Anterior cingulate cortex (tissue), 58 donors: ENCODE measurements at places on chromosomes 12 and 14.

DNA sequence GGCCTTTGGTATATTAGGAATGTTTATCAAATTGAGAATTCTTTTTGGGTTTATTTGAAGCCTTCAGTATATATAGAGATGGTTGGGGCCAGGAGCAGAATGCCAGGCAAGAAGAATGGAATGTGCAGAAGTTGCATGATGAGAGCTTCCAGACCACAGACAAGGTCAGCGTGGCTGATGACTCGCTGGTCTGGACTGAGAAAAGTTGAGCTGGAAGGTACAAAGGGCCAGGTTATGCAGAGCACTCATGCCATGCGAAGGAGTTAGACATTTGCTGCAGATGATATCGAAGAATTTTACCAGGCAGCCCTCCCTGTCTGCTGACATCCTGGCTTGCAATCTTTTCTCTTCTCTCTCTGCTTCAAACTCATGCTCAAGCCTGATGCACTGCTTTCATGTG is 196.2 kb upstream of the ARHGAP5 start:
- DNase-seq, result no peak

DNA sequence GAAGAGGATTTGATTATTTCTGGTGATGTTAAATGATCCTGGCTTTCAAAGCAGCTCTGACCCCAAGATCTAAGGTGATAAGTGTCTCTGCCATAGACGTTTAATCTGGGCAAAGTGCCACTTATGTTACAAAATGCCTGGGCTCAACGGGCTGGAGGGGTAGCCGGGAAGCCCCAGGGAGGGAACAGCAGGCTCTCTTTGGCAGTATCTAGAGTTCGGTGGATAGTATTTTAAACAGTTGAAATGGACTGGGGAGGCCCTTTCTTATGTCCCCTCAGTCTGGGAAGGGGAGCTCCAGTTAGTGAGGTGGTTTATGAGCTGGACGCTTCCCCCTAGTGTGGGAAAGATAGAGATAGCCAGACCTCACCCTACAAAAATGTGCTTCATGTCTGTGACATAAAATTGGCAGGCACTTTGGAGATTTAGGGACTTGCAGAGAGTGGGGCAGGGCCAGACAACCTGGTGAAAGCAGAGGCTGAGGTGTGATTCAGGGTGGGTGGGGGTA is 5.5 kb upstream of the HOXC11 start:
- DNase-seq, result no peak

DNA sequence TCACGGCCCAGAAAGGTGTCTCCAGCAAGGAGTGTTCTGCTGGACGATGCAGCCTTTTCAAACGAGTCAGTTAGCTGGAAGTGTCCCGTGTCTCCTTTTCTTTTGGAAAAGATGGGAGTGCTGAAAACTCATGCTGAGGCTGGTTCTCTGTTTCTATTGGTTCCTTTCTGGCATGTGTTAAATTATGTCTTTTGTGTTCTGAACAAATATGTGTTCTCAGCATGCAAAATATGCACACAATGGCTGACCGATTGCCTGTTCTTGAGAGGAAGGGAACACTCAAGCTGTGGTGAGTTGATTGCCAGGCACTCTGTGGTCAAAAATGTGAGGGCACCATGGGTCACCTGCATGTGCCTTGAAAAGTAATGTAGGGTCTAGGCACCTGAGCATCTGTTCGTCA is 181.3 kb downstream of the CACNA1C start:
- no peak for DNase-seq

DNA sequence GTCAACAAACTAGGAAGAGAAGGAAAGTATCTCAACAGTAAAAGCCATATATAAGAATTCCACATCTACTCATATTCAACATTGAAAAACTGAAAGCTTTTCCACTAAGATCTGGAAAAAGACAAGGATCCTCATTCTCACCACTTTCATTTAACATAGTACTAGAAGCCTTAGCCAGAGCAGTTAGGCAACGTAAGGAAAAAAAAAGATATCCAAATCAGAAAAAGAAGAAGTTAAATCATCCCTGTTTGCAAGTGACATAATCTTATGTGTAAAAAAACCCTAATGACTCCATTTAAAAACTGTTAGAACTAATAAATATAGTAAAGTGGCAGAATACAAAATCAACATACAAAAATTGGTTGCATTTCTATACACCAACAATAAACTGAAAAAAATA is 426.2 kb downstream of the BCAT1 start:
- DNase-seq, result no peak

GRCh38 chr14:80956102-80956501 is 681 bp downstream of the TSHR start:
- DNase-seq, result no peak

DNA sequence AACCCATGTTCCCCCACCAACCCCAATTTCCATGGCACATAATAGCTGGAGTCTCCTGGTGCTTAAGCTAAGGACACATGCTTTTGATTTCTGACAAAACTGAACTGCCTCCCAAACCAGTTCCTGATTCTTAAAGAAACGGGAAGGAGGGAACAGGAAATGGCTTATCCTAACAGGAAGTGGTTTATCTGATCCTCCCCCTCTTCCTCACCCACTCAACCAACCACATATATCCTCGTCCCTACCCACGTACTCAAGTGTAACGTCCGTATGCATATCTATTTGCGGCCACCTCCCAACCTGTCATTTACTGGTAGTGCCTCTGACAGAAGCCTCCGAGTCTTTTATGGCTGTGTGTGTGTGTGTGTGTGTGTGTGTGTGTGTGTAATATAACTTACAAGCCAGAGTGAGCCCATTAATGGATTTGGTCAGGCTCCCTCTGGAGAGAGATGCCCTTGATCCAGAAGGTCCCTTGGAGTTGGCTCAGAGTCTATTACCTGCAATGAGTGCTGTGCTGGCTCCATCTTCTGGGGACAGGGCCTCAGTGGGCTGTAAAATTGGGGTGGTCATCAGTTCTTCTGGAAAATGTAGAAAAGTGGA is 7.7 kb downstream of the DAZAP2 start:
- no peak for DNase-seq

DNA sequence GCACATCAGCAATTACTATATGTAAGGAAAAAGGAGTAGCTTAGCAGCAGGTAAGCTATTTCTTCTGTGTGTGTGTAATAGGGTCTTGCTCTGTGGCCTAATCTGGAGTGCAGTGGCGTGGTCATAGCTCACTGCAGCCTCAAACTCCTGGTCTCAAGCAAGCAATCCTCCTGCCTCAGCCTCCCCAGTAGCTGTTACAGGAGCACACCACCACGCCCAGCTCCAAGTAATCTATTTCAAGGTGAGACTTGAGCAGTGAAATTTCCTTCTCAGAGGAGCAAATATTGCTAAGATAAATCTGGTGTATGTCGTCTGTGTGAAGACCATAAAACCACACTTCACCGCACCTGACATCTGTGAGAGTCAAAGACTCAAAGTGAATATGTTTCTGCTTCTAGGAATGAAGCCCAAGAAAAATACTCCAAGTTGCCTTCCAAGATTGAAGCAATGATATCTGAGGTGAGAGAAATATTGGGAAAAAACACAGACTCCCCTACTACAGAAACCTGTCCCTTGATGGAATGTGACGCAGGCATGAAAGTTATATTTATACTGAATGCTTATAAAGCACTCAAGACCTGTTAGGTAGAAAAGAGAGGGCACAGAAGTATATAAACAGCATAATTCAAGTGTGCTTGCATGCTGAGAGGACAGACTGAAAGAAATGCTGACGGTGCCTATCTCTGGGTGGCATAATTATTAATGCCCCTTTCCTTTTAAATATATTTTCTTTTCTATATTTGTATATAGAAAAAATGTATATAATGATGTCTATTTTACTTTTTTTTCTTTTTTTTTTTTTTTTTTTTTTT is 2.5 kb upstream of the SELPLG start:
- DNase-seq, result no peak

- DNase-seq, result no peak
Measured at GRCh38 chr14:97485201-97485600, 688.0 kb downstream of the VRK1 start.

DNA sequence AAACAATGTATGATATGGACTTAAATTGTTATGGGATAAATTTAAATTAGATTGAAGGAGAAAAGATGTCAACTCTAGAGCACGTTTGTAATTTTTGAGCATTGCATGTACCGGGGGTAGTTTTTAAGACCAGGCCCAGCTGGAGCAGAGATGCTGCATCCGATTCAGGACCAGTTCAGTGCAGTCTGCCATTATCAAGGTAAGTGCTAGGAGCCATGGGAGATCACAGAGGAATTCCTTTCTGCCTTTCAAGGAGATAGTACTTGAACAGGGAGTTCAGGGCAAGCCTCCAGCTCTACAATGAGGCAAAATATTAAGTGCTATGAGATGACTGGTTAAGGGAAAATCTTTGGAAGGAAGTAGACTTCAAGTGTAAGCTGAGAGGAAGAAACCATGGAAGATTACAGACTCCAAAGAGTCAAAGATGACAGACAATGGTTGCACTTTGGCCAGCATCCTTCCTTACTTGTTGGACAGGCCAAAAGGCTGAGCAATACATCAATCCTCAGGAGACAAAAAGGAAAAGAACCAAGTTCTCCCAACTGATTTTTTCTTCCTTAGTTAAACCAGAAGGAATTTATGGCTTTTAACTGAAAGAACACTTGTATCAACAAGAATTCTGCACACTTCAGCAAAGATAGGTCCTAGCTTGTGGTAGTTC is 113.2 kb upstream of the HIF1A start:
- no peak for DNase-seq

GRCh38 chr12:122363782-122364181 is 58.7 kb downstream of the CLIP1 start:
- no peak for DNase-seq

DNA sequence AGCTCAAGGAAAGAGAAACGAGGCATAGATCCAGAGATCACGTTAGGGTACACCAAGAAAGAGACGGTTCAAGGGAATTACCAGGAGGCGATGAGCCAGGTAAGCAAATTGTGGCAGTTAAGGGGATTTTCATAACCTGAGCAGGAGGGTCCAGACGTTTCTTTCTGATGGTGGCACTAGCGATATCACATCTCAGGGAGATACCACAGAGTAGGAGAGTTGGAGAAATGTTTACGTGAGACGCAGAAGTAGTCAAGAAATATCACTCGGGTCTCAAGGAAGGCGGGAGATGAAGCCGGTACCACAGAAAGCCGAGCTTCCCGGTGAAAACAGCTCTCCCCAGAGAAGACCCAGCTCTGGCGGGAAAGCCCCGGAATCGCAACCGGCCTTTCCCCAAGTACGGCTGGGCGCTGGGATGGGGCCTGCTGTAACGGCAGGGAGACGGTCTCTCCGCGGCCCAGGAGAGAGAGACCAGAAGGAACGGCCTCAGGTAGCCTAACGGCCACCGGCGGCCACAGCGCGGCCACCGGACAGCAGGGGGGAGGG is 485 bp downstream of the SENP1 start:
- no peak for DNase-seq

GRCh38 chr14:72008666-72009065 is 76.4 kb downstream of the RGS6 start:
- DNase-seq, result no peak

GRCh38 chr12:76790564-76791552 is 26.9 kb downstream of the ZDHHC17 start:
- no peak for DNase-seq

GRCh38 chr12:7339675-7340074 is 35.8 kb downstream of the ACSM4 start:
- DNase-seq, result no peak

GRCh38 chr12:127489061-127489460 is 777.9 kb upstream of the TMEM132C start:
- no peak for DNase-seq

DNA sequence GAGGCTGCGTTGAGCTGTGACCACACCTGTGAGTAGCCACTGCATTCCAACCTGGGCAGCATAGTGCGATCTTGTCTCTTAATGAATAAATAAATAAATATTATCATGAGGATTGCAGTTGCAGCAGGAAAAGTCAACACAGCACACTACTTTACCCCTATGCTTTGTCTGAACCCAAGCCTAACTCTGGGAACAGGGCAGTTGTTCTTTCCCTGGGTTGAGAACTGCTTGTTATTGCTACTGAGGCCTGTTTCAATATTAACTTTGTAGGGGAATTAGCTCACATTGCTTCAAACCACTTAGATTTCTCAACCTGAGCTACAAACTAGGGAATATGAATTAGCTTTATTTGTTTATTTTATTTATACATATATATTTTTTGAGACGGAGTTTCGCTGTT is 102.5 kb downstream of the SCN8A start:
- DNase-seq, result no peak

- no peak for DNase-seq
Measured at GRCh38 chr14:24325963-24326362, 8.9 kb downstream of the ADCY4 start.

DNA sequence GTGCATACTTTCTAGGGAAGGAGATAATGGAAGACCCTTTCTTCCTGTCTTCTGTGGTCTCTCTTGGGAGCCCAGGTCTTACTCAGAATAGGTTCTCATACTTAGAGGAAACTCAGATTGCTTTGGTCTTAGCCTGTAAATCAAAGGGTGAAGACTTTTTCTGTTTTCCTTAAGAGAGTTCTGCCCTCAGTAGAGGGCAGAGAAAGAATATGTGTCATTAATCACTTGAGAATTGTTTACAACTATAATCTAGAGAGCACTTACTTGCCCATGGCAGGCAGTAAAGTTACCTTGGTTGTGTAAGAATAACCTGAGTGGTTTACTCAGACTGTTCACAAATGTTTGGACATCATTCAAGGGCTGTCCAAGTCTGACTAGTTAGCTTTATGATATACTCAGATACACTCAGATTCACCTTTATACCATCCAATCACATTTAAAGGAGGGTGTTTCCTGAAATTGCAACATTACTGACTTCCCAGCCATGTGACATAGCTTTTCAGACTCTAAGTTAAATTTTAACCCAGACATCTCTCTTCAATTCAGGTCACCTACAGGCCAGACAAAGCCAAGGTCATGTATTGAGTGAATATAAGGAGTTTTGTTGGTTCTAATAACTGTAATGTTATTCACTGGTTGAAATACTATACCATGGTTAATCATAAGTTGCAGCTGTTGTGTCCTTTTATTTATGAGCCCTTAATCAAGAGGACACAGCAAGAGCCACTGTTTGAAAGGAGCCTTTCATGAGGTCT is 372.2 kb downstream of the RAD51B start:
- DNase-seq, result no peak

GRCh38 chr12:49689785-49690184 is 17.4 kb downstream of the FMNL3 start:
- no peak for DNase-seq

DNA sequence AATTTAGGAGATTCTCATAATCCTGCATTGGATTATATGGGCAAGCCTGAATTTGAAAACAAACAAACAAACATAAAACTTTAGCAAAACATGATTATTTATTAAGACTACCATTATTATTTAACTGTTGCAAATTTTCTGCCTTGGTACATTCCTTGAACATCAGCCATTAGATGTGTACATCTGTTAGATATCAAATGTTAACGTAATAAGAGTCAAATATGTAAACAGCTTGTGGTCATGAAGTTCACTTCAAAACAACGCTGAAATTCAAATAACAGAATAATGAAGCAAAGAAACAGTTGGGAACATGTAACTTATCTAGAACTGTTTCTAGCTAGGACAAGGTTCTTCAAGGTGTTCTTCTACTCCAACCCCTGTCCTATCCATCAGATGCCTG is 14.3 kb upstream of the TMX1 start:
- DNase-seq, result no peak

- DNase-seq, result no peak
Measured at GRCh38 chr12:46516933-46517578, 144.5 kb upstream of the SLC38A2 start.
